ENCODE measurements at places on chromosomes 7 and 10.

GRCh38 chr10:126011995-126012394 lies 115.6 kb downstream of the FANK1 start:
- DNase-seq = no peak

DNA sequence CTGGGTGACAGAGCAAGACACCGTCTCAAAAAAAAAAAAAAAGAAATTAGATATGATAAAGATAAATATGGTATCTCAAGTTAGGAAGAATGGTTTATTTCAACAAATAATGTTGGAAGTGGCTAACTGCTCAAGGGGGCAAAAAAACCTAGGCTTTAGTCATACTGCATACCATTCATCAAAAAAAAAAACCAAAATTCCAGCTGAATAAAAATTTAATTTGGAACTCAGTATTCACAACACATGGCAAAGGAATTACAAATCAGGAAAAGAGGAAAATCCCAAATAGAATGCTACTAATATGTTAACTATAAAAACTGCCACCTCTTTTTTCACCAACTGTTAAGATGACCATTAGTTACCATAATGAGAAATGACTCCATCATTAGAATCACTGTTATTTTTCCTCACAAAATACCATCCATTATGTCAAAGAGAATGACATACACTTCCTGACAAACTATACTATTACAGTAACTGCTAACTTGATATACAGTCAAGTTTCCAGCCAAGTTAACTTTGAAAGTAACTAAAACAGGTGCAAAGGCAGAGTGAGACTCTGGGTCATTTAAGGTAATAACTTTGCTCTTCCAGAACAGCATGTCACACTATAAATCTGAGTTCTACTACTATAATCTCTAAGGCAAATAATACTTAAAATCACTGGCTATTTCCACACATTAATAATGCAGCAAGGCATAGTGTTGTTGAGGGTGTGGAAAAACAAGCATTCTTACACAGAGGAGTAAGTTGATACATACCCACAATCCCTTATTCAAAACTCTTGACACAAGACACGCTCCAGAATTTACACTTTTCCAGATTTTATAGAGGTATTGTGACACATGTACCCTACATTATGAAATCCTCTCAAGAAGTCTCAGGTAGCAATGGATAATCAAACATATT lies 10.2 kb downstream of the KBTBD2 start:
- DNase-seq = no peak

GRCh38 chr7:25750744-25751508 lies 401.1 kb upstream of the NFE2L3 start:
- DNase-seq = no peak

- DNase-seq = no peak
These were observed 21.4 kb downstream of the PLPP4 start for GRCh38 chr10:120478386-120478785.

GRCh38 chr7:79789584-79790345 lies 336.3 kb upstream of the MAGI2 start:
- no peak for DNase-seq

GRCh38 chr7:154532771-154533170 lies 470.2 kb downstream of the PAXIP1 start:
- no peak for DNase-seq

GRCh38 chr7:39336442-39336841 lies 229.8 kb upstream of the YAE1 start:
- no peak for DNase-seq

- DNase-seq = no peak
These were observed 49.5 kb upstream of the ZPBP start for GRCh38 chr7:50142425-50143017.

DNA sequence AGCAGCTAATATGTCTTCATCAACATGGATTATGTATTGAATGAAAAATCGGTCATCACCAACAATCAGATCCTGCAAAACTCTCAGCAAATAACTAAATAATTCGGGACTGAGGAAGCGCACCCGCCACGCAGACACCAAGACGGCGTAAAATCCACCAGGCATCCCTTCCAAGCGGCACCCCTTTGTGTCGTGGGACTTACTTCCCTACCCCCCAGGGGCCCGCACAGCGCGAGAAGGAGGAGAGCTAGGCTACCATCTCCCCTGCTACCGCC lies 721 bp downstream of the ARL3 start:
- no peak for DNase-seq

GRCh38 chr7:140333223-140333622 lies 65.1 kb downstream of the SLC37A3 start:
- no peak for DNase-seq

DNA sequence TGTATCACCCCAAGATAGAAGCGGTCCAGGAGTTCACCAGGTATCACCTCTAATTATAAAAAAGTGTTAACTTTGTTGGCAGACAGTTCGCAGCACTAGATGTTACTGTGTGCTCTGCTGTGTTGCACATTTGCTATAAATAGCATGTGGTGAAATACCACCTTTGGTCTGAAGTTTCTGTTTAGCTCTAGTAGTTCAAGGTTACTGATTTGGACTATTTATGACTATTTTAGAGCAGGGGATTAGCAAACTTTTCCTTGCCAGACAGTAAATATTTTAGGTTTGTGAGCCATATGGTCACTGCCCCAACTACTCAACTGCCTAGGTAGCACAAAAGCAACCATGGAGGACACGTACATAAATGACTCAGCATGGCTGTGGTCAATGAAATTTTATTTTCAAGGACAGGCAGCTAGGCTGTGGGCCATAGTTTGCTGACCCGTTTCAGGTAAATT lies 16.5 kb downstream of the DENND10 start:
- DNase-seq = no peak

- DNase-seq = no peak
These were observed 92.8 kb downstream of the ZRANB1 start for GRCh38 chr10:125034675-125035074.

GRCh38 chr7:33040803-33041516 lies 21.6 kb downstream of the NT5C3A start:
- DNase-seq = no peak

GRCh38 chr7:1455241-1455939 lies 3.9 kb downstream of the MICALL2 start:
- DNase-seq = no peak

DNA sequence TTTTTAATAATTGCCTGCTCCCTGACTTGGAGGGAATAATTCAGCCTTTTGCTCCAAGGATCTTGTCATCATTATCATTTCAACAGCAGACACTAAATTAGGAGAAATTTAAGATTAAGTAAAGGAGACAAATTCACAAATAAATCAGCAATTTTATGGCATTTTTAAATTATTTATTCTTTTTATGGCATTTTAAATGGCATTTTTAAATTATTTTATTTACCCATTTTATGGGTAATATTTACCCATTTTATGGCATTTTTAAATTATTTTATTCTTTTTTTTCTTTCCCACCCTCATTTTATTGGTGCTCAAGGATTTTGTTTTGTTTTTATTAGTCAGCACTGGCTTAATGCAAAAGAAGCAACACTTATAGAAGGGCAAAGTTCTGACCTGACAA lies 1201.0 kb upstream of the SORCS1 start:
- no peak for DNase-seq

- no peak for DNase-seq
These were observed 158.3 kb downstream of the ZNF438 start for GRCh38 chr10:30873411-30873810.

GRCh38 chr10:117341061-117341460 lies 34.2 kb downstream of the PDZD8 start:
- DNase-seq = no peak

DNA sequence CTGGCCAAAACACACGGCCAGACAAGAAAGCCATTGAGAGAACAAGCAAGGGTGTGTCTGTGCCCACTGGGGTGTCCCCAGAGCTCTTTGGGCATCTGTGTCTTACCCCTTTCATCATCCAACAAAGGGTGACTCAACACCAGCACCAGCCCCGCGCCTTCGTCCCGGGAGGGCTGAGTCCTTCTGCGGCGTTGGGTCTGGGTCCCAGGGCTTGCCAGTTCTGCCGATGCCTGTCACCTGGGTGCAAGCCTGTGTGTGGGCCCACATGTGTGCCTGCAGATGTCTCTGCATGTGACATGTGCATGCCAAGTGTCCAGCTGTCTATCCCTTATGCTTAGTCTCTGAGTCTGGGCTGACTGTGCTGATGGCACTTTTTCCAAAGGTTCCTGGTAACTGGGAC lies 24.4 kb upstream of the ELN start:
- DNase-seq = no peak

GRCh38 chr7:129848436-129848835 lies 104.3 kb downstream of the UBE2H start:
- DNase-seq = no peak
